ELF-1 (cell line): ENCODE measurements at places on chromosomes 11 and 22.
A peak's percentile ranks its signal among the peaks of the same experiment; 100 is the strongest.

GRCh38 chr11:83007909-83008580, 63.7 kb downstream of the RAB30 start:
- DNase-seq = peak; percentile 80

- DNase-seq = no peak
These were observed 85.5 kb upstream of the B3GAT1 start for GRCh38 chr11:134497586-134497985.

- DNase-seq = no peak
These were observed 20.5 kb downstream of the EPS8L2 start for GRCh38 chr11:726278-727220.

- peak; percentile 53 for DNase-seq
These were observed 734 bp downstream of the SNU13 start for GRCh38 chr22:41687901-41688364.

DNA sequence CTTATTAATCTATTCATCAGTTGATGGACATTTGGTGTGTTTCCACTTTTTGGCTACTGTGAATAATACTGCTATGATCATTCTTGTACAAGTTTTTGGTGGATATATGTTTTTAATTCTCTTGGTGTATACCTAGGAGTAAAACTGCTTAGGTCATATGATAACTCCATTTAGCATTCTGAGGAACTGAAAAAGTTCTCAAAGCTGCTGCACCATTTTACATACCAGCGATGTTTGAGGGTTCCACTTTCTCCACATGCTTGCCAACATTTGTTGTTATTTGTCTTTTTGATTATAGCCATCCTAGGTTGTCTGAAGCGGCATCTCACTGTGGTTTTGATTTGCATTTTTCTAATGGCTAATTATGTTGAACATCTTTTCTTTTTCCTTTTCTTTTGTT, 4.1 kb upstream of the ACER3 start:
- DNase-seq = no peak

- peak; percentile 76 for DNase-seq
These were observed 1.1 kb upstream of the ABTB2 start for GRCh38 chr11:34358728-34359547.

- DNase-seq = peak; percentile 10
These were observed 94.5 kb downstream of the CADM1 start for GRCh38 chr11:115409691-115410220.

DNA sequence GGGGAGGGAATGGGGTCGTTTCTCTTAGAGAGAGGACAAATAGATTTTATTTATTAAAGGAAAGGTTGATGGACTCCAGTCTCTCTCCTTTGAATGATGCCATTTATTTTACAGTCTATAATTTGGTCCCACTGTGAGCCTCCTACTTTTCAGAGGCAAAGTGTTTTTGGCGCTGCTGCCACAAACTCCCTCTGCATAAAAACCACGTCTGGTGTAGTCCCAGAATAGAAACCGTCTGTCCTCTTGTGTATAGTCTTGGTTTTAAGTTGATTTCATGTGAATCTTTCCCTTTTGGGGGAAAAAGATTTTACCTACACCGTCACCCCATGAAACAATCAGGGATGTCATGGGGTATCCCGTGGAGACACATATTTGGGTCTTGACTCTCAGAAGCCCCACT, 143.6 kb upstream of the SEZ6L start:
- no peak for DNase-seq

- DNase-seq = no peak
These were observed 60.2 kb downstream of the SMIM38 start for GRCh38 chr11:69215784-69216415.

DNA sequence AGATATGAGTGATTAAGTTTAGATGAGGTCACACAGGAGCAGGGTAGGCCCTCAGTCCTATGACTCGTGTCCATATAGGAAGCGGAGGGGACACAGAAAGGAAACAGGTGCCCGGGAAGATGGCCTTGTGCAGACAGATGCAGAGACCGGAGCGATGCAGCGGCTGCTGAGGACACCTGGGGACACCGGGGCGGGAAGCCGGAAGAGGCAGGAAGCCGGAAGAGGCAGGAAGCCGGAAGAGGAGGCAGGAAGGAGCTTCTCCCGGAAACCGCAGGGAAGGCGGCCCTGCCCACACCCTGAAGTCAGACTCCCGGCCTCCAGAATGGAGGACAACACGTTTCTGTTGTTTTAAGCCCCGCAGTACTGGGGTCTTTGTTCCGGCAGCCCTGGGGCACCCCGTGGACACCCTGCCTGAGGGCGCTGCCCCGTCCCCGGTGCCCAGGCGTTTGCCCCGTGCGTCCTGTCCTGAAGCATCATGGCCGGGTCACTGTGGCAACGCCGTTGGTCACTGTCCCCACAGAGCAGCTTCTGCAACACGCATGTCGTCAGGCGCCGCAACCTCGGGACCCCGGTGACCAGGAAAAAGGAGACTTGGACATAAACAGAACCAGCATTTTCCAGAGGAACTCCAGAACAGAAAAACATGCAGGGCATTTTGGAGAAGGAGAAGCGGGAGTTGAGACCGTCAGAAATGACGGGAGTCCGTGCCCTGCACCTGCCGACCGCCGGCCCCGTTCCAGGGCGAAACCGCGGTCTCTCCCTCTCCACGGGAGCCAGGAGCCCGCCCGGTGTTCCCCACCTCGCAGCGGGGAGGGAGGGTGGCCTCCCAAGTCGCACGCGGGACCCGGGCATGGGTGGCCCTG, 103.4 kb downstream of the BRD1 start:
- DNase-seq = peak; percentile 53

DNA sequence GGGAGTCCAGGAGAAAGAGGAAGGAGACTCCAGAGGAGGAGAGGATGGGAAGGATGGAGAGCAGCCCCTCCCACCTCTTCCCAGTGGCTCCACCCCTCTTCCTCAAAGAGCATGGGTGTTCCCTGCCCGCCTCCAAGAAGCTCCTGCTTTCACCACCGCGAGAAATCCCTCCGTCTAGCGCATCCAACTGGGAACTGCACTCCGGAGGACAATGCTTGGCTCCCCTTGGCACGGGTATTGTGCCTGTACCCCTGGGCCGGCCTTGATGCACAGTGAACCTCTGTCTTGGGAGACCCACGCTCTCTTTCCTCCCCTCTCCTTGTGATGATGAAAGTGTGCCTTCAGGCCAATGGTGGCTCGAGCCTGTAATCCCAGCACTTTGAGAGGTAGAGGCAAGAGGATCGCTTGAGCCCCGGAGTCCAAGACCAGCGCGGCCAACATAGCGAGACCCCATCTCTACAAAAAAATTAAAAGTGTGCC, 14.9 kb upstream of the ADA2 start:
- peak; percentile 95 for DNase-seq

- DNase-seq = no peak
These were observed 38.2 kb upstream of the LYVE1 start for GRCh38 chr11:10606536-10607208.

- DNase-seq = peak; percentile 47
These were observed 5.4 kb upstream of the FTH1 start for GRCh38 chr11:61972672-61973475.

DNA sequence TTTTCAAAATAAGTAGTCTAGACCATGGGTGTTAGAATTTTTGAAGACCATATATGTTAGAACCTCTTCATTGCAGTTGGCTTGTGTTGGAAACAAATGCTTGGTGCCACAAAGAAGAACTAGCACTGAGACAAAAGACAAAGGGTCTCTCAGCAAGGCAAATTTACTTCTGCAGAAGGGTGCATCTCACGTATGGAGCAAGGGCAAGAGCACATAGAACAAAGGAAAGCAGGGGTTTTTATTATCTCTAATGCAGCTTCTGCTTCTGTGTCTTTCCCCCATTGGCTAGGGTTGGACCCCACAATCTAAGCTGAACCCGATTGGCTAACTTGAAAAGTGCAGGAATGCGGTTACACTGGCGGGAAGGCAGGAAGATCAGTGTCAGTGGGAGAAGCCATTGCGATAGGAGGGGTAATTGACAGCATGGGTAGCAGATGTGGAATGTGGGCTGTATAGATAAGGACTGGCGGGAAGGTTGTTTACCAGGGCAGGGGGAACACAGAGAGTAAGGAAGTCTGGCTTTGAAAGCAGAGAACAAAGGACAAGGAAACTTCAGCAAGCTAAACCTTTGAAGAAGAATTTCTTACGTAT, 9.2 kb upstream of the RBMXL2 start:
- DNase-seq = no peak

DNA sequence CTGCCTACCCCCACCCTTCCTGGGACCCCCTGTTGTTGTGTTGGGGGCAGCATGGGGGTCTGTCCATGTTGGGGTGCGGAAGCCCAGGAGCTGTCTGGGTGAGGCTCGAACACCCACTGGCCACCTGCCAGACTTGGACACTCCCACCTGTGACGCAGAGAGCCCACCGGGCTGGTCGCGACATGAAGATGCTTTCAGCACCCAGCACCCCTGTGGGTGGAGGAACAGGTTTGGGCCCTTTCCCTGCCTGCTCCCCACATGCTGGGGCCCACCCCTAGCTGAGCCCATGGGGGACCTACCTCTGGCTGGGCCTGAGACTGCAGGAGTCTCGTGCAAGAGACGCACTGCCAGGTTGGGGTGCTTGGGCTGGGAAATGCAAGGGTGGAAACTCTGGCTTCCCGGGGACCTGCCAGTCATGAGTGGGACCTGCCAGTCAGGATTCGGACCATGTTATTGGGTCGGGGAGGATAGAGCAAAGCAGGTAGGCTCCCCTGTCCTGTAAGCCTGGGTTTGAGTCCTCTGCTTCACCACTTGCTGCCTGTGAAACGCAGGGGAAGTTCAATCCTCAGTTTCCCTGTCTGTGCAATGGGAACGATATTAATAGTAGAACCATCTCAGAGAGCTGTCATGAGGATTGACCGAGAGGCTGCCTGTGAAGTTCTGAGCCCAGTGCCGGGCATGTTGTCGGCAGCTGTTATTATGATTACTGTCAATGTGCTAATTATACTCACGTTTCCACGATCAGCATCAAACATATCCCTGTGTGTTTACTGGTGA, 24.1 kb downstream of the KIAA1671 start:
- DNase-seq = no peak

- DNase-seq = no peak
These were observed 37.1 kb downstream of the TST start for GRCh38 chr22:36982136-36982535.

DNA sequence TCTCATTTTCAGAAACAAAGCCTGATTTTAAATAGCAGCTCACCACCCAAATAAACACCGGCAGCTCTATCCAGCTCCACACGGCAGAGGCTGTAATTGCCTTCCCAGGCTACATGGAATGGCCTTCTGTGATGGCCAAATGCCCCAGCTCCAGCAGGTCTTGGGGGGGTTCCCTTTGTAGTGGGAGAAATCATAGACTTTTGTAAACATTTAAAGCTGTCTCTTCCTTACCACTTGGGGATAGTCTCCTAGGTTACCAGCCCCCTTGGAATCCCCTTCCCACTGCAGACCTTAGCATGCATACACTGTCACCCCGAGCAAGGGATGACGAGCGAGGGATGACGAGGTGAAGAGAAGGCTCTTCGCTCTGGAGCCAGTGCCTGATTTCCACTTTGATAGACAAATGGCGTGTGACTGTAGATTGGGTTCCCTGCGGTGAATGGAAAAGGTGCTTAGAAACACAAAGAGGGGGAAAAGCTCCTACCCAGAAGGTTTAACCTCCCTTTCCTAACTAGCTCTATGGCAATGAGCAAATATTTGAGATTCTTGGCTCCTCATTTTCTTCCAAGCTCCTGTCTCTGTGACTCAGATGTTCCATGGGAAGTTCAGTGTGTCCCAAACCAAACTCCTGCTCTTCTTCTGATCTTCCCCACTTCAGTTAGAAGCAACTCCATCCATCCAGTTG, 108.0 kb upstream of the CADM1 start:
- DNase-seq = peak; percentile 40

DNA sequence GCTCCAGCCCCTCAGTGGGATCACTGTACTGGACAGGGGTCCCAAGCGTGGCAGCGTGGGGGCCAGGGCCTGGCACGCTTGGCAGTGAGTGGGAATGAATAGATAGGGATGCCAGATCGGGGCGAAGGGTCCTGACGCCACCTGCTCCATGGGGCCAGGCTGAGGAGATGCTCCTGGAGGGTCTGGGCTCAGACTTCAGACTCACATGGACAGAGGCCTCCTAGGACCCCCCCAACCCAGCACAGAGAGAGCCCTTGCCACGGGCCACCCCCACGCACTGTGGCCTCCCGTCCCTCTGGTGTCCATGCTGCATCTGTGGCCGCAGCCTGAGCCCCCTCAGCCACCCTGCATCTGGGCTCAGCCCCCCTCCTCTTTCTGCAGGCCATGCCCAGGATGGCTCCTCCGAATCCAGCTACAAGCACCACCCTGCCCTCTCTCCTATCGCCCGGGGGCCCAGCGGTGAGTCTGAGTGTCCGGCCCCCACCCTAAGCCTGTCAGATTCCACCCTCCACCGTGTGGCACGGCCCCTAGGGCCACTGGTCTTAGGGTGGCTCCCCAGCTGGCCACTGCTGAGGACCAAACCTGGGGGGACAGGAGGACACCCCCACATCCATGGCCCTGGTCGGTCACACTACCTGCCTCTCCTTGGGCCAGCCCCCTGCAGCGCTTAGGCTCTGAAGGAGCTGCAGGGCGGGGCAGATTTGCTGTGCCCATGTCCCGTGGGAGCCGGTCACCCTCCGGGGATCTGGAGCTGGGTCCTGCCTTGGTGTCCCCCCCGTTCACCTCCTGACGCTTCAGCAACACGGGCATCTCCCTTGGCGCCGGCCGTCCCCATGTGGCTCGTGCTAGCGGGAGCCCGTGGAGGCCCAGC, 2.7 kb downstream of the MUC5AC start:
- no peak for DNase-seq

GRCh38 chr11:10488121-10488933, 33.3 kb downstream of the AMPD3 start:
- DNase-seq = peak; percentile 52

- no peak for DNase-seq
These were observed 385.1 kb downstream of the DCDC1 start for GRCh38 chr11:30984442-30984816.

DNA sequence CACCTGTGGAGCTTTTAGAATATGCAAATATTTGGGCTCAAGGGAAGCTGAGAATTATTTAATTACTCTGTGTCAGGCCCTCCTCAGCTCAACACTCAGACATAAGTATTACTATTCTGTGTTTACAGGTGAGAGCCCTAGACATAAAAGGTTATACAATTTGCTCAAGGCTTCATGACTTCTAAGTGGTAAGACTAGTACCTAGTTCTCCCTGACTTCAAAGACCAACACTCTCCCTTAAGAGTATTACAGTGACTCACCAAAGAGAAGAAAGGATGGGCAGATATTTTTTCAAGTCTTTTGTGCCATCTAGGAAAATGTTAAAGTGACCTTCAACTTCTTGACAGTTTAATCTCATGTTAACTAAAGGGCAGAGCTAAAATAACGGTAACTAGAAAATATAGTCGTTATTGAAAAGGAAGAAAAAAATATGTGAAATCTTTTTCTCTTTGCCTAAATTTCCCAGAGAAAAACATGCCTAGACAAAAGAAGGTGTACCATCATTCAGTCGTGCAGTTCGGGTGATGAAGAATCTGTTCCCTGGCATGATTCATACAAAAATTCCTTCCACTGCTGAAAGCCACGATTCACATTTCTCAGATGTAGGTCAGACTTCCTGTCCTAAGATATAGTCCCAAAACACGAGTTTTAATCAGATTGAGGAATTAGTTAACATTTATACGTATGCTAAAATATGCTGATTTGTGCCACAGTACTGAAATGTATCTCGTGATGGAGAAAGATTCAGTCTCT, 849.1 kb upstream of the API5 start:
- no peak for DNase-seq

GRCh38 chr11:75592715-75593114, 30.7 kb downstream of the SERPINH1 start:
- DNase-seq = no peak
